Kidney (tissue), 22 donors: ENCODE measurements at places on chromosomes 11 and 22.

DNA sequence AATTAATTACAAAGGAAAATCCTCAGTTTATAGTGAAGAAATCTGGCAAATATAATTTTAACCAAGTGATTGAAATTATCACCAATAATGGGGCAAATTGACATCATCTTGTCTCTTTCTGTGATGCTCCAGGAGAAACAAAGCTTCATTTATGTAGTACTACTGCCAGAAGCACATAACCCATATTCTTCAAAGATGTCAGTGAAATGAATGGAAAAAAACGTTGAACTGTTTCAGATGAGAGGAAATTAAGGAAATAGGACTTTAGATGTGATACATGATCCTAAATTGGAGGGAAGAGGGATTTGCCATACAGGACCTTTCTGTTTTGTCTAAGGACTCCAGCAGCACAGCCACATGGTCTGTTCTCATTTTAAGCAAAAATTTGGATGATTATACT lies 57.6 kb downstream of the PPP6R3 start:
- DNase-seq = no peak
- H3K4me3 ChIP-seq = no peak overlapping the region
- H3K36me3 ChIP-seq = peaks cover 4% of the 10 kb centered on the region
- no peak overlapping the region for H3K27ac ChIP-seq
- H3K4me1 ChIP-seq = peaks cover 6% of the 10 kb centered on the region

GRCh38 chr11:2585566-2586086 lies 114.2 kb downstream of the KCNQ1OT1 start:
- no peaks in the 10 kb centered on the region for H3K36me3 ChIP-seq
- no peak overlapping the region for H3K4me3 ChIP-seq
- H3K27ac ChIP-seq = no peak overlapping the region
- no peak for DNase-seq

GRCh38 chr22:27100789-27101188 lies 443.4 kb downstream of the MIAT start:
- H3K27me3 ChIP-seq = no peaks in the 10 kb centered on the region
- peak; percentile 94 for DNase-seq
- H3K4me3 ChIP-seq = no peak overlapping the region
- no peak overlapping the region for H3K27ac ChIP-seq

DNA sequence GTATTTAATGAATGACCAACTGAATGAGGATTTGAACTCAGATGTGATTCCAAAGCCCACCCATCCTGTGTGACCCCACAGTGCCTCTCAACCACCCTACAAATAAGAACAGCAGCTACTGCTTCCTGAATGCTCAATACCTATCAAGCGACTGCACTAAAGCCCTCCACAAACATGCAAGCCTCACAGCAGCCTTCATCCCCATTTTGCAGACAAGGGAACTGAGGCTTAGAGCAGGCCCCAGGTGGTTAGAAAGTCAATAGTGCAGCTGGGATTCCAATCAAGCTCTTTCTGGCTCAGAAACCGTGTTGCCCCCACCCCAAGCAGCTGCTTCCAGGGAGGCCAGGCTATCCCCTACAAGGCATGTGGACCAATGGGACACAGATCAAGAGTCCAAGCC lies 57.2 kb downstream of the SMCO4 start:
- no peak overlapping the region for H3K4me3 ChIP-seq
- H3K27me3 ChIP-seq = no peaks in the 10 kb centered on the region
- H3K4me1 ChIP-seq = no peaks in the 10 kb centered on the region
- H3K27ac ChIP-seq = no peak overlapping the region
- H3K36me3 ChIP-seq = no peaks in the 10 kb centered on the region
